ENCODE measurements at places on chromosomes 4 and X. TPM values are rescaled to one million over a fixed set of nuclear protein-coding genes. Genes with fewer than 3 reads are reported as not detected.

Gene SPANXA2
- total RNA-seq: not detected

Gene FGFR3
- total RNA-seq: 0.86 TPM

DNA sequence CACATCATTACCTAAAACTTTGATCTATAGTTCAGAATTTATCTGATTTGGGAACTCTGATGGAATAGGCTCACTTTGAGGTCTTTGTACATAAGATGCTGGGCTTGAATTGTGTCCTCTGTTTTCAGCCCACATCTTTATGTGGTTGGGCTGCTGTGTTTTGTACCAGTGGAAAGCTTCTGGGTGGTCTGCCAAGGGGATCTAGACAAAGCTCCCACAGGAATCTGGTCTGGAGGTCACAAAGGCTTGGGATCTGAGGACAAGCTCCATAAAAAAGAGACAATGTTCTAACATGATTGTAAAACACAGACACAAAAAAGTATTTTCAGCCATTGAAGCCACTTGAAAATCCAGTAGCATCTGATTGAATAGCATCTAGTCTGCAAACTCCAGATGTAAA lies 393.5 kb upstream of the PITX2 start:
- no peak for DNase-seq

Gene MAGEB2
- not detected for total RNA-seq

Gene SPIN3
- 7.8 TPM for total RNA-seq

Gene HAND2
- 45.4 TPM for total RNA-seq

DNA sequence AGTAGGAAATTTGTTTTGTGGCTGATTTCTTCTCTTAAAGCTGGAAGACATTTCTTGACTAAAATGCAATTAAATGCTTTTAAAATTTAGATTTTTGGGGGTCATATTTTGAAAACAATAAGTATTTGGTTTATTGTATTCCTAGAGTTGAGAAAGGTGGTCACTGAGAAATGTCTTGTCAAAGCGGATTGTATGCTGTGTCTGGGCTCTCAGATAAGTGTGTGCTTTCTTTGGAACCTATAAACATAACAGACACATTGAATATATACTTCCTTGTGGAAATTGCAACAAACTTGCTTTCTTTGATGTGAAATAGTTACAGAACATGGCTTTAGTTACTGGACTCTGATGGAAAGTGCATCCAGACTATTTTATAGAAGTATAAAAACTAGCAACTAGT lies 75.4 kb downstream of the AFF1 start:
- DNase-seq: no peak

GRCh38 chrX:42129022-42129940 lies 205.9 kb upstream of the CASK start:
- no peak for DNase-seq

All from fibroblast of villous mesenchyme (primary cell).